ENCODE measurements at places on chromosomes 1 and 21. TPM values are rescaled to one million over a fixed set of nuclear protein-coding genes. Genes with fewer than 3 reads are reported as not detected.
A peak's percentile ranks its signal among the peaks of the same experiment; 100 is the strongest.

DNA sequence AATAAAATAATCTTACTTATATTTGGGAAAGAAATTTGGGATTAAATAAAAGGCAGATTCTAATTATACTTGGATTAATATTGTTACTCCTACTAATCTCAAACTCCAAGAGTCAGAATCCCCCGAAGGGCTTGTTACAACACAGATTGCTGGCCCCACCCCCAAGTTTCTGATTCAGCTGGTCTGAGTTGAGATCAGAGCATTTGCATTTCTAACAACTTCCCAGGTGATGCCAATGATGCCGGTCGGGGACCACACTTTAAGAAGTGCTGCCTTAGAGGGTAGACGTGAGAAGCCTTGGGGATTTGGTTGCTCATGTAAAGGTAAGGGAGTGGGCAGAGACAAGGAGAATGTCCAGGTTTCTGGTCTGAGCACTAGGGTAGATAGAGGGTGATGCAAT is 47.2 kb downstream of the FMN2 start:
- no peak for DNase-seq

DNA sequence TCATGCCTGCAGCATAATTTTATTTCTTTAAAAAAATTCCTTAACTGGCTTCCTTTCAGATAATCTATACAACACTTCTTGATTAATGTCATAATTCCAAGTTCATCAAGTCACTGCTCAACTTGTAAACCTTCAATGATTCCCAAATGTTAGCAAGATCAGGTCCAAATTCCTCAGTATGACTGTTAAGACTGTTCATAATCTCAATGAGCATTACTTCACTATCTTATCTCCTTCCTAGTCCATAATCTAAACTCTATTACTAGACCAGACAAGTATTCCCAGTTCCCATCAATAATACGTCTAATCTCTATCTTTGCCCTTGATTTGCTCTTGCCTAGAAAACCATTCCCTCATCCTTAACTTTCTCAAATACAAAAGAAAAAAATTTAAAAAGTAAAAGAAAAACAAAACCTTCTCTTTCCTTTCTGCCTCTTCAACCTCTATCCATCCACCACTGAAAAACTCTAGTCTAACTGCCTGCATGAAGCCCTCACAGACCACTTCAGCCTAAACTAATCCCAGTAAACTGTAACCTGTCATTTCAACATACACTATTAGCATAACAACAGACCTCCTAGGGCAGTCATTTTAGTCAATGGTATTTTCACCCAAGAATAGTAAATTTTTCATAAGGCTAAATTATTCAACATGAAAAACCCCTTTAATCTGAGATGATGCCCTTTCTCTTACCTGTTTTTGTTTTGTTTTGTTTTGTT is 15.5 kb downstream of the LUZP1 start:
- peak; percentile 72 for DNase-seq

GRCh38 chr1:178490967-178491366 is 5.8 kb downstream of the CLEC20A start:
- no peak for DNase-seq

DNA sequence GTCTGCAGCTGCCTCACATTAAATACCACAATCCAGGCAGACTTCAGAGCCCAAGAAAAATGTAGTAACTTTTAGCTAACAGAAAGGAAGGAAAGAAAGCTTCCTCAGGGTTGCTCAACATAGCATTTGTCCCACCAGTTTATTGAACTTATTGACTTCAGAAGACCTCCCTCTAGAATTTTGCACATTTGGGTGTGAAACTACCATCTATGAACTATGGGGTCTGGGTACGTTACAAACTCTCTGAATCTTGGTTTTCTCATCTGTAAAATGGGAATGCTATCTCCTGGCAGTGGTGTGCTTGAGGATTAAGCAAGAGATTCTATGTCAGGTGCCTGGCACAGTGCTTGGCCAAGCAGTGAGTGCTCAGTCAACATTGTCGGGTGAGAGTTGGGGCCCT is at the start of gene ZP4:
Gene ZP4, minus strand, starts transcription at position 101 of the 400 bp plus-strand sequence. CDS start 287 bp downstream, outside the sequence.
- no peak for DNase-seq

GRCh38 chr21:34166468-34166867 is 93.1 kb downstream of the MRPS6 start:
- no peak for DNase-seq

DNA sequence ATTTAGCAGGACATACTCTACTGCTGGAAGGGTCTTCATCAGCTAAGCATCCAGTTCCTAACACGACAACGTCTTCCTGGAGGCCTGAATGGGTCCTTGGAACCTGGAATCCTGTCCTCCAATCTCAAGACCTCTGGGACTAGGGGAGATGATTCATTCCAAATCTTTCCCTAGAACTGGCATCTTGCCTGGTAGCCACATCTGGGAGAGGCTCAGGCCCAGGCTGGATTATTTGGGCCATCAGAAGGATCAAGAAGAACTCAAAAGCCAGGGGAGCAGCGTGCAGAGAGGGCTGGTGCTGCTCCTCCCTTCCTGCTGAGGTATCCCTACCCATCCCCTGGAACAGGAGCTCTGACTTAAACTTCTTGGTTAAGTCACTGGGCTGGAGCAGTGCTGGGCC is 2.8 kb upstream of the PHLDA3 start:
- no peak for DNase-seq

GRCh38 chr1:38009088-38009840 is 3.3 kb upstream of the UTP11 start:
- peak; percentile 63 for DNase-seq

GRCh38 chr1:6220236-6220635 is 14.3 kb downstream of the RNF207 start:
- DNase-seq: no peak

DNA sequence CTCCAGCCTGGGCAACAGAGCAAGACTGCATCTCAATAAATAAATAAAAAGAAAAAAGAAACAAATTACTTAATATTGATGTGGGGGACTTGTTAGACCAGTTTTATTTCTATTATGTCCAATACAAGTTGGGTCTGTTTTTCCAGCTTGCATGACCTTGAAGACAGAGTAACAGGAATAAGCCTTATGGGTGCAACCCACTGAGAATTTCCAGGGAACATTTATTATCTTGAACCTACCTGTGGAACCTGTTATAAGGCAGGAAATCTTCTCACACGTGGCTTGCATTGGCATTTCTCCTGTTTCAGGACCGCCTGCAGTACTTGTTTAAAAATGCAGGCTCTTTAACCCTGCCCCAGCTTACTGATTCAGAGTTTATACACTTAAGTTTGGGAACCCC is 64.0 kb downstream of the ZBTB17 start:
- no peak for DNase-seq

DNA sequence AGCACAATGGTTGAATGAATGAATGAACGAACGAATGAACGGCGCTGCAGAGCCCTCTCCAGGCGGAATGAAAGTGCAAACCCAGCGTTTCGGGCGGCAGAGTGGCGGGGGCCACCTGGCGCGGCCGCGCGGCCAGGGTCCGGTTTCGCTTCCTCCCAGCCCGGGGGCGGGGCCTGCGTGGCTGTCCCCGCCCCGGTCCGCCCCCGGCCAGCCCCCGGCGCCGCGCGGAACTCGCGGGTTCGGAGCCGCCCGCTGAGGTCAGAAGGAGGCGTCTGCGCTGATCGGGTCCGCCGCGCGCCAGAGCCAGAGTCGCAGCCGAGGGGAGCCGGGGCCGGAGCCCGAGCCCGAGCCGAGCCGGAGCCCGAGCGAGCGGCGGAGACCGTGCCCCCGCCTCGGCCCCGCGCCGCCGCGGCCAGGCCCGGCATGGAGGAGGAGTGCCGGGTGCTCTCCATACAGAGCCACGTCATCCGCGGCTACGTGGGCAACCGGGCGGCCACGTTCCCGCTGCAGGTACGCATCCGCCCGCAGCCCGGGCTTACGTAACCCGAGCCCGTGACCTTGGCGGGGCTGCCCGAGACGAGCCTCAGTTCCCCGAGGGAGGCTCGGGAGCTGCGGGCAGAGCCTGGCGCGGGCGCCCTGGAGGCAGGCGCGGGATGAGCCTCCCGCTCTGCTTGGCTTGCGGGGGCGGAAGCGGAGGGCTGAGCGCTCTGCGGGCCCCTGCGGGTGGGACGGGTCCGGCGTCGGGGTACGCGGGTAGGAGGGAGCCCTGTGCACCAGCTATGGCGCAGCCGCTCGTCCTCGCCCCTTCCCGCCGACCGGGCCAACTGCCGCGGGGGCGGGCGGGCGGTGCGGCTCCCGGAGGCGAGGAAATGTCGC is at the start of gene PDXK:
Gene PDXK, plus strand, starts transcription at position 258 of the 876 bp plus-strand sequence. Its CDS starts 166 bp downstream, at position 424.
- peak; percentile 63 for DNase-seq

DNA sequence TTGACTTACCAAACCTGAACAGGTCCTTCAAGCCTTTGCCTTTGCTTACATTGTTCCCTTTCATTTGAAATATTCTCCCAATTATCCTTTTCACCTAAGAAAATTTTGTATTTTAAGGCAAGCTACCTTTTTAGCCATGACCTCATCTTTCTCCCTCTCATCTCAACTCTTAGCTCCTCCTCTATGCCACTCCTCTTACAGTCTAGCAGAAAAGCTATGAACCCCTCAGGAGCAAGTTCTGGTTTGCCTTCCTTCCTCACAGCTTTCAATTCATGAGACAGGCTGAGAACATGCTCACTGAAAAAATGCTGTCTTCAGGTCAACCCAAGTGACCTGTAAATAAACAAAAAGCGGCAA is 8.3 kb upstream of the MUTYH start:
- no peak for DNase-seq

- DNase-seq: peak; percentile 94
Measured at GRCh38 chr1:223714849-223715603, 2.7 kb downstream of the CAPN2 start.

DNA sequence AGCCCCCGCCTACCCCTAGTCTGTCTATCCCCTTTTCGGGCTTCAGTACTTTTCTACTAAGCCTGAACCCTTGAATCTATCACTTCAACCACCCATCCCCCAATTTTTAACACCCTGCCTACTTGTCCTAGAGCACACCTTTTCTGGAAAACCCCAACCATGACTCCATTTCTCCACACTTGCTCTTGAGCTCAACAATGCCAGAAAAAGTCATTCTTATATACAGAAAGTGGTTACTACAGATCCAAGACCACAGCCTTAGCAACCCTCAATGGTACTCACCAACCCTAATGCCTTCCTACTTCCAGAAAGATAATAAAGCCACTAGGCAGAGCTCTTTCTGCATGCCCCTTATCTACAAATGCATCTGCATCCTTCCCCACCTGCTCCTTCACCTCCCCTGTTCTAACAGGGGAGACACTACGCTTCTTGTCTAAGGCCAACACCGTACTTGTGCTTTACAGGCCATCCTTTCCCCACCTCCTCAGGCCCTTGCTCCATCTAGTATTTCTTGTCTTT is 41.2 kb downstream of the DMAP1 start:
- no peak for DNase-seq

- DNase-seq: no peak
Measured at GRCh38 chr1:116110567-116111523, at the start of gene MAB21L3. Gene MAB21L3, plus strand, starts transcription at chr1:116111399. Its CDS starts 1,217 bp downstream, at chr1:116112616.

DNA sequence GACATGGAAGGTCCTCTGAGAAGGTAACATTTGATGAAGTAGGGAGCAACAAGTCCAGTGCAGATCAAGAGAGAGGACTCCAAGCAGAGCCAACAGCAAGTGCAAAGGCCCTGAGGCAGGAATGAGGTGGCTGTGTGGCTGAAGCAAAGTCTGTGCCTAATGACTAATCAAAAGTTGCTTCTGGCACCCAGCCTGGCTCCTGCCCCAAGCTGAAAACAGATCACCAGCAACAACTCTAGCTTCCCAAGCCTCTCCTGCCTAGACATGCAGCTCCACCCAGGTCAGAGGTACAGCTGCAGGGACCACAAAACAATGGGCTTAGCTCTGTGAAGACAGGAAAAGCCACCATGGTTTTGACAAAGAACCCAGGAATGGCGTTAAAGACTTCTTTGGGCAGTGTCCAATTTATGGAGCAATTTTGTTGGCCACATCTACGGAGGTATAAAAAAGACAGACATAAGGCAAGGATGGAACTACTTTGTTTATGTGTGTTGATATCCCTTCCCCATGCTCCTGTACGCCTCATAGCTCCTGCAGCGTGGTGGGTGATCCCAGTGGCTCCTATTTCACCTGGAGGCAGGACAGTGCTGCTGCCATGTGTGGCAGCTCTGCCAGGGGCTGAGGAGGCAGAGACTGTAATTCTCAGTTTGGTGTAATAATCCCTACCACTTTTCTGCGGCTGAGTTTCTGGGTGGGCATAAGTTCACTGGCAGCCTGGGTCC is 26.4 kb upstream of the IGSF3 start:
- peak; percentile 62 for DNase-seq

DNA sequence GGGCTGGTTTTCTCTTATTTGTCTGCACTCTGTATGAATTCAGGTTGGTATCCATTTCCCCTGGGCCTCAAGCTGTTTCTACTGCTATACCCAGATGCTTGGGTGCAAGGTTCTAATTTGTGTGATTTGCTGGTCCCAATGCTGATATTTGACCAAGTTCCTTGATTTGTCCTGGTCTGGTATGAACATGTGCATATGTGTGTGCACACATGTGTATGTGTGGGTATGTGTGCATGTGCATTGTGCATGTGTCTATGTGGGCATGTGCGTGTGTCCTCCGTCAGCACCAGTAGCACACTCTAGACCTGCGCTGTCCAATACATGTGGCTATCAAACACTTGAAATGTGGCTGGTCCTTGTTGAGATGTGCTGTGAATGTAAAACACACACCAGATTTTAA is 102.4 kb upstream of the TSPAN2 start:
- DNase-seq: no peak

- no peak for DNase-seq
Measured at GRCh38 chr1:61638911-61639605, 85.9 kb downstream of the TM2D1 start.

DNA sequence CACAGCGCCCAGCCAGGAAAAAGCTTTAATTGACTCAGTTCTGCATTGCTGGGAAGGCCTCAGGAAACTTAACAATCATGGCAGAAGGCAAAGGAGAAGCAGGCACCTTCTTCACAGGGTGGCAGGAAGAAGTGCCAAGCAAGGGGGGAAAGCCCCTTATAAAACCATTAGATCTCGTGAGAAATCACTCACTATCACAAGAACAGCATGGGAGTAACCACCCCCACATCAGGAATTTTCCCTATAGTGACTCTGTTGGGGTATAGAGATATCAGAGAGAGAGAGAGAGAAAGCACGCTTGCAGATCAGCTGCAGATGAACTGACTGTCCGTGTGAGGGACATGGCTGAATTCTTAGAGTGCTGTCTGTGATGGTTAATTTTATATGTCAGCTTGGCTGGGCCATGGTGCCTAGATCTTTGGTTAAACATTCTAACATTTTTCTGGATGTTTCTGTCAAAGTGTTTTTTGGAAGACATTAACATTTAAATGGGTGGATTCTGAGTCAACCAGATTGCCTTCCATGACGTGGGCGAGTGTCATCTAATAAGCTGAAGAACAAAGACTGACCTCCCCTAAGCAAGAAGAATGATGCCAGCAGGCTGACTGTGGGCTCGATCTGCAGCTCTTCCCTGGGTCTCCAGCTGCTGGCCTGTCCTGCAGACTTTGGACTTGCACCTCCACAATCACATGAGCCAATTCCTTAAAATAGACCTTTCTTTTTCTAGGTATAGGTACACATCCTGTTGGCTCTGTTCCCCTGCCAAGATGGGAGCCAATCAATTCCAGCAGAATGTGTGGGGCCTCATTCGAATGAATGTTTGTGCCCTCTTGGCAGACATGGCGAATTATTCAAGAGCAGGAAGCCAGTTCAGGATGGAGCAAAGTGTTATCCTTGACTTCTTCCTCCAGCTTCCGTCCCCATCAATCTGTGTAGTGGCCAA is 21.4 kb upstream of the CPT2 start:
- DNase-seq: peak; percentile 77

- DNase-seq: no peak
Measured at GRCh38 chr21:26909972-26910371, 56.9 kb downstream of the ADAMTS5 start.

Gene GPR52
- 0.55 TPM for total RNA-seq

Gene KRTAP21-2
- not detected for total RNA-seq

Gene TINAGL1
- total RNA-seq: 3.9 TPM

Gene LMX1A
- total RNA-seq: not detected

Gene WLS
- 171 TPM for total RNA-seq

All from astrocyte (in vitro differentiated cells and primary cell).